ENCODE measurements at places on chromosomes 13 and 19.

DNA sequence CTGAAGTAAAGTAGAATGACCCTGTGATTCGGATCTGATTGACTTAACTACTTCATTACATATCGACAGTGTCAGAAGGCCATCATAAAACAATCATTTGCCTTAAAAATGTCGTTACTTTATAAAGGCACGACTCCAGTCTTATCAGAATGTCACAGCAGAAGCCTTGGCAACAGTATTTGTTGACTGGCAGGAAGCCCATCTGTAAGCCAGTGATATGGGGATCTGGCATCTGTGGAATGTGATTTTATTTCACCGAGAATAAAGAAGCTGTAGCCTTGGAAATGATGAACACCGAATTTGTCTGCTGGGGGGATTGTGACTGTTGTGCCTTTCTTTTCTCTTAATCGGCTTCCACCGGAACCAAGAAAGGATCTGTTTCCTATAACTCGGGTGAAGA is 362.5 kb downstream of the TDRD3 start:
- DNase-seq: no peak

- no peak for DNase-seq
Measured at GRCh38 chr13:106072014-106072413, 463.4 kb downstream of the EFNB2 start.

- no peak for DNase-seq
Measured at GRCh38 chr19:15317392-15318071, 14.8 kb downstream of the BRD4 start.

DNA sequence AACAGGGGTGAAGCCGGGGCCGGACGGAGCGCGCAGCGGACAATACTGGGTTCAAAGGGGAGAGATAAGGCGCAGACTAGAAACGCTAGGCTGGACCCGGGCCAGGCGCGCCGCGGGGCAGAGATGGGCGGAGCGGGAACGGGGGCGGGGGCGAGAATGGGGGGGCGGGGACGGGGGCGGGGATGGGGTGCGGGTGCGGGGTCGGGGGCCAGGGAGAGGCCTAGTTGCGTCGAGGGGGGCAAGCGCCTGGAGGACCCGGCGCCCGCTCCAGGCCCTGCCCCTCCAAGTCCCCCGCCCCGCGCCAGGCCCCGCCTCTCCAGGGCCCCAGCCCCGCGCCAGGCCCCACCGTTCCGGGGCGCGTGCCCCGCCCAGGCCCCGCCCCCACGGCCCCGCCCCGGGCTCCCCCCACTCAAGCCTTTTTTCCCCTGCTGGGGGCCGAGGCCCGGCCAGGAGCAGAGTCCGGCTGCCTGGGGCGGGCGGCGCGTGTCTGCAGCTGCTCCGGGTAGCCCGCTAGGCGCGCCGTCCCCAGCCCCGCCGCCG is at the start of gene CERS4:
TSS of gene CERS4 (plus strand) at position 449 of the 540 bp plus-strand sequence. CDS start 41,707 bp downstream, outside the sequence.
- peak; percentile 77 for DNase-seq

DNA sequence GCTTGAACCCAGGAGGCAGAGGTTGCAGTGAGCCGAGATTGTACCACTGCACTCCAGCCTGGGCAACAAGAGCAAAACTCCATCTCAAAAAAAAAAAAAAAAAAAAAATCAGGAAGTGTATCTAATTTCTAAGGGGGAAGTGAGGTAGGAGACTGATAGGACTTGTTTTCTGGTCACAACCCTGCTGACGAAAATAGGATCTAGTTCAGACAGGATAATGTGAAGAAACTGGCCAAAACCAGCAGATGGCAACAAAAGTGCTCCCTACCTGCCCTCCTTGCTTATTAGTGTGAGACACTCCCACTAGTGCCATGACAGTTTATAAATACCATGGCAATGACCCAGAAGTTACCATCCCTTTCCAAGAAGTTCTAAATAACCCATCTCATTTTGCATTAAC is 36.0 kb upstream of the KPNA3 start:
- no peak for DNase-seq

- no peak for DNase-seq
Measured at GRCh38 chr13:23141964-23142363, 38.8 kb upstream of the SGCG start.

DNA sequence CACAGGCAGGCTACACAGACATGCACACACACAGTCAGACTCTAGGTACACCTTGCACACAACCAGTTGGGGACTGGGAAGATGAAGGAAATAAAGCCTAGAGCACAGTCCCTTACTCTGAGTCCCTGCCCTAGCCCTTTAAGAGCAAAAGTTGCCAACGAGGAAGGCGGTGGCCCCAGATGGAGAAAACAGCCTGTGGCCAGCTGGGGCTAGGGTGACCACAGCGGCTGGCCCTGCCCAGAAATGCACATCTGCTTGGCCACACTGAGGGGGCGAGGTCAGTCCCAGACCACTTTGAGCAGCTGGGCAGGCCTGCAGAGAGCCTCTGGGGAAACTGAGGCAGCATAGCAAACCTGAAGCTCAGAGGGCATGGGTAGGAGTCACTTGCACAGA is 52.3 kb downstream of the PTPRS start:
- DNase-seq: no peak

DNA sequence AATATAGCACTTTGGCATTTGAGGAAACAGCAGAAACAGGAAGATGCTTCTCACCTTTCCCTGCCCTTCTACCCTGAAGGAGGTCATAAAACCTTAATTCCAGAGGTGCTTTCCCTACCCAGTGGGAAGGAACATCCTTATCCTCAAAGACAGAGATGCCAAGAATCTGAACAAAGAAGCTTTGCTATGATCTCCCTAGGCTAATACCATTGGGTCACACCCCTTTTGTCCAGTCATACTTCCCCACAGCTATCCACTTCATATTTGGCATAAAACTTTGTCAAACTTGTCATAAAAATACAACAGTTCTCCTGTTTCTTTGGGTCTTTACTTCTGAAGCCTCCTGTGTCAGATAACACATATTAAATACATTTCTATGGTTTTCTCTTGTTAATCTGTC is 21.7 kb upstream of the RXFP2 start:
- no peak for DNase-seq

DNA sequence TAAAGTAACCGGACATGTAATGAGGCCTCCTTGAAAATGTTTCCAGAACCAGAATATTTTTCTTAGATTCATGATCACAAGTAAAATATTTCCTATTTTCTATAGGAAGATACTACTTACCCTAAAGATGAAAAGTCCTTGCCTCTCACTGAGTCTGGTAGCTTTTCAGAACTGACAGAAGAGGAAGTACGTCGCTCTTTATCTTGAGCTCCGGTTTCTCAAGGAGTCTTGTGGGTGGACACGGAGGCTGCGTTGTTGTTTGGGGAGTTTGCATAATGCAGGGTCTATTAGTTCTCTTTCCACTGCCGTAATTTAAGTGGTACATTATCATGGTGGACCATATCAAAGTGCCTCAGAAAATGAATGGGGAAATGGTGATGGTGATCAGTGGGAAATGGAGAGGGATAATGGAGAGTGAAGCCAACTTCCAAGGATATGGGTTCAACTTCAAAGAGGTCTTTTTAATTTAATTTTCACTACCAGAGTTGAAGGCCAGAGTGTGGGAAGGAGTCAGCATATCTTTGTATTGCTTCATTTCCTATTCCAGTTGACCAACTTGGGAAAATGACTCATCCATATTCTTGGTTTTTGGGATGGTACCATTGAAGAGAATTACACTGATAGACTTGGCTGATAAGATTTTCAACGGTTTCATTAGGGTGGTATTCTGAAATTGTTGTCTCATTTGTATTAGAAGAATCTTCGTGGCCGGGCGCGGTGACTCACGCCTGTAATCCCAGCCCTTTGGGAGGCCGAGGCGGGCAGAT is 23.4 kb downstream of the MBD3L2B start:
- DNase-seq: no peak

DNA sequence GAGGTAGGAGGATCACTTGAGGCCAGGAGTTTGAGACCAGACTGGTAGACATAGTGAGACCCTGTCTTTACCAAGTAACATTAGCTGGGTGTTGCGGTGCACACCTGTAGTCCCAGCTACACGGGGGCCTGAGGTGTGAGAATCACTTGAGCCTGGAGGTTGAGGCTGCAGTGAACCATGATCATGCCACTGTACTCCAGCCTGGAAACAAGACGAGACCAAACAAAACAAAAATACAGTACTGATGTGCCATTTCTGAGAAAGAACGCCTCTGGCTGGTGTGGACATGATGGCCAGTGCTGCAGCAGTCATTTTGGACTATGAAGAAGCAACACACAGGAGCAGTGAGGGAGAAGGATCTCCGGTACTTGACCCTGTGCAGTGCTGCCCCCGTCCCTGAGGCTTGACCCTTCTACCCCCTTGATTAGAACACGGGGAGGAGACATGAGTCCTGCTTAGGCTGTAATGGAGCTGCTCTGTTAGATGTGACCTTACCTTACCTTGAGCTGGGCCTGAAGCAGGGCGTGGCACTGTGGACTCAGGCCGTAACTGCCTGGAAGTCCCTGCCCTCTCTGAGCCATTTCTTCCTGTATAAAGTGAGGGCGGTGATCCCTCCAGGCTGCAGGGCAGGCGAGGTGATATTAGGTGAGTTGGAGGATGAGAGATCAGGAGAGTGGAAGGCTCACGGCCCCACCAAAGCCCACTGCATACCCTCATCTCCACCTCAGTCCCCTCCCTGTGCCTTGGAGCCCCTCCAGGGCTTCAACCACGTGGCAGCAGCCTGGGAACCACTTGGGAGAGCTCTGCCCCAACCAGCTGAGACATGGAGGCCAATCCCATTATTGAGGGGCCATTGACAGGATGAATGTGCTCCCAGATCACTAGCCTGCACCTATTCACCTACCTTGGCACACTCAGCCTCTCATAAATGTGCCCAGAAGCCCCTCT is 5.9 kb downstream of the RPL18A start:
- no peak for DNase-seq

- peak; percentile 13 for DNase-seq
Measured at GRCh38 chr13:106376401-106377112, 158.9 kb downstream of the EFNB2 start.

- DNase-seq: no peak
Measured at GRCh38 chr13:95570016-95570415, 17.5 kb downstream of the CLDN10 start.

DNA sequence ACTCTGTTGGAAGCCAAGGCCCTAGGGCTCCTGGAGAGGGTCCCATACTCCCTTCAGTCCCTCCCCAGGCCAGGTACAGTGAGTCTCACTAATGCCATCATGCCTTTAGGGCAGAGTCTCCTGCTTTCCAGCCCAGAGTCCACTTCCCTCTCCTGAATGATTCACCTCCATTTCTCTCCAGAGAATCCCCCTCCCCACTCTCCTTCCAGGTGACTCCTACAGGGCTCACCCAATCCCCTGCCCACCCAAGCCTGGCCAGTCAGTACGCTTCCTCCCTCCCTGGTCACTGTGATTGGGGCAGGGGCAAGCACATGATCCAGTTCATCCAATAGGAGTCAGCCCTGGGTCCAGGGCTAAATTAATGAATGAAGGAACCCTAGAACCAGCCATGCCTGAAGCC is 35.0 kb upstream of the PNMA8B start:
- DNase-seq: peak; percentile 25

GRCh38 chr19:38134540-38135149 is 89.4 kb downstream of the DPF1 start:
- DNase-seq: peak; percentile 35

DNA sequence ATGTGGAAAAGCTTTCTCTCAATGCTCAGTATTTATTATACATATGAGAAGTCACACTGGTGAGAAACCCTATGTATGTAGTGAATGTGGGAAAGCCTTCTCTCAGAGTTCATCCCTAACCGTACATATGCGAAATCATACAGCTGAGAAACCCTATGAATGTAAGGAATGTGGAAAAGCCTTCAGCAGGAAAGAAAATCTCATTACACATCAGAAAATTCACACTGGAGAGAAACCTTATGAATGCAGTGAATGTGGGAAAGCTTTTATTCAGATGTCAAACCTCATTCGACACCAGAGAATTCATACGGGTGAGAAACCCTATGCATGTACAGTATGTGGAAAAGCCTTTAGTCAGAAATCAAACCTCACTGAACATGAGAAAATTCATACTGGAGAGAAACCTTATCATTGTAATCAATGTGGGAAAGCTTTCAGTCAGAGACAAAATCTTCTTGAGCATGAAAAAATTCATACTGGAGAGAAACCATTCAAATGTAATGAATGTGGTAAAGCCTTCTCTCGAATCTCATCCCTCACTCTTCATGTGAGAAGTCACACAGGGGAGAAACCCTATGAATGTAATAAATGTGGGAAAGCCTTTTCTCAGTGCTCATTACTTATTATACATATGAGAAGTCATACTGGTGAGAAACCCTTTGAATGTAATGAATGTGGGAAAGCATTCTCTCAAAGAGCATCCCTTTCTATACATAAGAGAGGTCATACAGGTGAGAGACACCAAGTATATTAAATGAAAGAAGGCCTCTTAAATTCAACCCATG is 34.4 kb downstream of the ZNF568 start:
- DNase-seq: no peak

- no peak for DNase-seq
Measured at GRCh38 chr13:83905641-83906040, 23.4 kb upstream of the SLITRK1 start.

GRCh38 chr13:109963960-109964563 is 177.7 kb upstream of the IRS2 start:
- no peak for DNase-seq

- DNase-seq: no peak
Measured at GRCh38 chr13:49315036-49315565, 67.4 kb downstream of the CDADC1 start.

DNA sequence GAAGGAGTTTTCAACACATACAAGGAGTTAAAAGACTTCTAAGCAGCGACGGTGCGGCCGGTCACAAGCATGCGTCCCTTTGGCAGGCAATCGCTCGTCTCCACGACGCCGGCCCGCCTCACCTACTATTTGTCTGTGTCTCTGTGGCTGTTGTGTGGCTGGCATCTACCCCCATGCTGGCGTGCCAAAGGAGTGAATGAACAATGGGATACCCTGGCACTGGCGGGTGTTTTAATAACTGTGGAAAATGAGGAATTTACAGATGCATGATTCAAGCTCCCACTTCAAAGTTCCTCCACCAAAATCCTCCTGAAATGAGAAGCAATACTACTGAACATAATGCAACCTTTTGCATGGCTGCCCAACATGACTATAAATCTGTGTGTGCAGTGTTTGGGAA is 176.6 kb downstream of the KLF5 start:
- DNase-seq: no peak

DNA sequence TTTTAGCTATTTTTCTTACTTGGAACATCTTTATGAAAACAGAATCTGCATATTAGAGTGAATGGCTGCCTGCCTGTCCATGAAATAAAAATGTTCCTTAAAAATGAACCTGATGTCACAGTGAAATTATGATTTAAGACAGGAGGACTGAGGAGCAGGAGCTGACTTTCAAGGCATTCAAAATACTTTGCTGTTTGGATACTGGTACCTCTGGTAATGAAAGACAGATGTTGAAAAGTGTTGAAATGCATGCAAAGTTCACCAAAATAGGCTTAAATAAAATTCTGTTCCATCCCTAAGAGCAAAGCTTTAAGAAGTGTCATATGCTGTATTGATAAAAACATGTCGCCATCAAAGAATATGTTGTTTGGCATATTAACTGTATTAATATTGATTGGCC is 1.7 kb downstream of the ARHGEF7 start:
- DNase-seq: no peak

- DNase-seq: no peak
Measured at GRCh38 chr19:16943942-16944625, 55.3 kb downstream of the F2RL3 start.

Data from SK-N-DZ (cell line).